ENCODE measurements at places on chromosomes 5 and 9.

DNA sequence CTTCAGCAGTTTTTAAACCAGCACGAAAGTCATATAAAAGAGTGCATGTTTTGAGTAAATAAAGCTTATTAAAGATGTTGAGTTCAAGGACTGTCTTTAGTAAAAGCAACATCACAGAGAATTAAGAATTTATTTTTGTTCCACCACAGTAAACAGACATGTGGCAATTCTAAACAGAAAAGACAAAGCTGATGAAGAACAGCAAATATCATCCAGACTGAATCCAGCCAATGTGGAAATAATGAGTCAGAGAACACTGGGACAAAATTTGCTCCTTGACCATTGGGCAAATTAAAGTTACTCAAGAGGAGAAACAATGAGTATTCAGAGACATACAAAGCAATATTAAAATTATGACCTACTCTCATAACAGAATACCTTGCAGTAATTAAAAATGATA, 28.8 kb downstream of the OR2K2 start:
- no peak for DNase-seq

GRCh38 chr5:149242339-149242738, 29.3 kb upstream of the AFAP1L1 start:
- DNase-seq, result no peak

GRCh38 chr9:123085916-123086315, 52.4 kb downstream of the GPR21 start:
- DNase-seq, result no peak

GRCh38 chr5:160390787-160391696, 8.8 kb downstream of the FAM200C start:
- DNase-seq, result peak; percentile 33

GRCh38 chr5:134426361-134426760, 14.7 kb upstream of the CDKN2AIPNL start:
- peak; percentile 7 for DNase-seq

DNA sequence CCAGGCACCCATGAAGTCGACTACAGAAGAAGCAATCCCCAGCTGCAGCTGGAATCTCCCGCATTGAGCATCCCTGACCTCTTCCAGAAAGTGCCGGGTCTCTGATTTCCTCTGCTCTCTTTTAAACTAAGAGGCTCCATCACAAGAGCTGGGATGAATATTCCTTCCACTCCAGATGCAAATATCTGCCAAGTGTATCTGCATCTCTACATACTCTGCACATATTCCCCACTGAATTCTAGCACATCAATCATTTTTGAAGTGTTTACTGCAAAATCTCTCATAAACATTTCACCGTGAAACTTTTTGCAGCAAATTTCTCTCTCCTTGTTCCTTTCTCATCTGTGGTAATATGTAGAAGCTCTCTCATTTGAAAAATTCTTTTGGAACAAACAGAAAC, 161.5 kb downstream of the GABRB2 start:
- no peak for DNase-seq

DNA sequence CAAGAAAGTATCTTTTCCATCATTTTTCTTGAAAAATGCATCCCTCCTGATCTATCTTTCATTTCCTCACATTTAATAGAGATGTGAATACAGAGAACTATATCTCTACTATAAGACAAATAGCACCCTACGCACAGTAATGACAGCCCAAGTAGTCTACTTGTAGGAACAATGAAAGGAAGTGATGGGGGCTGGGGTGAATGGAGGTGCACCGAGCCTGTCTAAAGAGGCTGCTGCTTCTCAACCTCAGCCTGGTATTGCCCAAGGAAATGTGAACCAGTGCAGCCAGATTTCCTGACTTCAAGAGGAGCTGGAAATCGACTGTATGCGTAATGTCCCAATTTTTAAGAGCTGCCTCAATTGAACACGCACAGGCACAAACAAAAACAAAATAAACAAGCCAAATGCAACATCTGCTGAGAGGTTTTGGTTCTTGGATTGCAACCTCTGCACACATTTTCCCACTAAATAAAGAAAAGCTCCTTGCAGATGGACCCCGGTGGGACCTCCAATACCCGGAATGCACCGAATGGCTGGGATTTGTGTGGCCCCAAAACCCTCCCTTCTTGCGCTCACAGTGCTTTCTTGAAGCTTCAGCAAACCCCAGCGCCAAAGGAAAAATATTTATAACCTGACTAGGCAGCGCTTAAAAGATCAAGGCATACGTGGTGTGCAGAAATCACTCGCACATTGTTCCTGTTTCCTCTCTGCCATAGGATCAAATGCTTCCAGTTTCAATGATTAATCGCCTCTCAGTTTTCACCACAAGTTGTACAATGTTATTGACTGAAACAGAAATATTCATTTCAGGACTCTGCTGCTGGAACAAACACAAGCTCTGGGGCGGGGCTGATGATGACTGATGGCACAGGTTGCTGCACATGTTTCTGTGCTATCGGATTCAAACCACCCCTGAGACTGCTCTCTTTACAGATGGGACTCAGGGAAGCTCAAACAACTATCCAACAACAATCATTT, 68.3 kb downstream of the KCNIP1 start:
- no peak for DNase-seq

DNA sequence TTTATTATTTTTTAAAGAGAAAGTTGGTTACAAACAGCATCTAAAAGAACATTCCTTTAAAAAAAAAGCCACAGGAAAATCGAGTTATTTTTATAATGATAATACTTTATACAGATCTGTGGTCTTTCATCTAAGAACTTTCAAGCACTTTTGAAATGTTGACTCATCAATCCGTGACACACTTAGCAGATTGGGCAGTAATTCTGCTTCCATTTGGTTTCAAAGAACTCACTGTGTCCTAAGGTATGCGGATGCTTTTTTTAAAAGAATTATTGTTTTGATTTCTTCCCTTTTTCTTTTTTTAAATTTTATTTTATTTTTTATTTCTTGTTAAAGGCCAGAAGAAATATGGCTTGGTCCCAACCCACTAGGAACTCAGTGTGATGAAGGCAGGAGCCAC, 147.8 kb downstream of the AOPEP start:
- no peak for DNase-seq

DNA sequence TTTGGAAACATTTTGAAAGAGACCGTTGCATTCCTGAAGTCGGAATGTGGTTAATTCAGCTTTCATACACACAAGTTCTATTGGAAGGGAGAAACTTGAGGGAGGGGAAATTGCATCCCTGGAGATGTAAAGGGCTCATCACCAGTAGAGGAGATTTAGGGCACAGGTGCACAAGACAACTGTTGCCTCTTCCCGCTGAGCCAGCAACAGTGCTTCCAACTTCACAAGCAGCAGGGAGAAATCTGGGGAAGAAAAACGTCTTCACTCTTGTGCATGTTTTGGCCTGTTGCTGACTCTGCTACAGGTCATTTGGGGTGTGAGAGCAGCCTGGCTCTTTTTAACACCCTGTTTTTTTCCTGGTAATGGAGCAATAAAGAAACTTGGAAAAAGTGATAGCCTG, 277.9 kb downstream of the GAS1 start:
- no peak for DNase-seq

GRCh38 chr9:93228453-93228852, 44.5 kb downstream of the WNK2 start:
- no peak for DNase-seq

- DNase-seq, result peak; percentile 34
Measured at GRCh38 chr9:27548055-27548741, 18.6 kb upstream of the MOB3B start.

DNA sequence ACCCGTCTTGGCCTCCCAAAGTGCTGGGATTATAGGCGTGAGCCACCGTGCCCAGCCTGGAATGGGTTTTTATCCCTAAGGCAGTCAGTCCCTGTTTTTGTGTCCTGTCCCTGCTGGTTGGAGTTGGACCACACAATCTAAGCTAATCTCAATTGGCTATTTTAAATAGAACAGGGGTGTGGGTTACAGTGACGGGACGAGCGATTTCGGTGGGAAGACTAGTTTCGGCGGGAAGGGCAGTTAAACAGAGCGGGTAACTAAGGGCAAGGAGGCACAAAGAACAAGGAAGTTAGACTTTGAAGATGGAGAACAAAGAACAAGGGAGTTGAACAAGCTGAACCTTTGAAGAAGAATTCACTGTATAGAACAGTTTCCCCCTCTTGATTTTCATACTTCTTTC, 1.4 kb downstream of the GTF3C5 start:
- no peak for DNase-seq

GRCh38 chr5:155068616-155069100, 55.1 kb downstream of the KIF4B start:
- DNase-seq, result no peak

GRCh38 chr5:32771037-32771436, 59.9 kb downstream of the NPR3 start:
- no peak for DNase-seq

DNA sequence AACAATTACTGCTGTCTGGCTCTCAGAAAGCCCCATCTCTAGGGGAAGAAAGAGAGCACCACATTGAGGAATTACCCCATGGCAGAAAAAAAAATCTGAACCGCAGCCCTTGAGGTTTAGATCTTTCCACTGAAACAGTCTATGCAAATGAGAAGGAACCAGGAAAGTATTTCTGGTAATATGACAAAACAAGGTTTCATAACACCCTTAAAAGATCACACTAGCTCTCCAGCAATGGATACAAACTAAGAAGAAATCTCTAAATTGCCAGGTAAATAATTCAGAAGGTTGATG, 427.1 kb downstream of the PRELID2 start:
- no peak for DNase-seq

- DNase-seq, result no peak
Measured at GRCh38 chr9:18002718-18003438, 424.0 kb downstream of the SH3GL2 start.

GRCh38 chr9:27519466-27520465, 4.3 kb upstream of the IFNK start:
- DNase-seq, result no peak

DNA sequence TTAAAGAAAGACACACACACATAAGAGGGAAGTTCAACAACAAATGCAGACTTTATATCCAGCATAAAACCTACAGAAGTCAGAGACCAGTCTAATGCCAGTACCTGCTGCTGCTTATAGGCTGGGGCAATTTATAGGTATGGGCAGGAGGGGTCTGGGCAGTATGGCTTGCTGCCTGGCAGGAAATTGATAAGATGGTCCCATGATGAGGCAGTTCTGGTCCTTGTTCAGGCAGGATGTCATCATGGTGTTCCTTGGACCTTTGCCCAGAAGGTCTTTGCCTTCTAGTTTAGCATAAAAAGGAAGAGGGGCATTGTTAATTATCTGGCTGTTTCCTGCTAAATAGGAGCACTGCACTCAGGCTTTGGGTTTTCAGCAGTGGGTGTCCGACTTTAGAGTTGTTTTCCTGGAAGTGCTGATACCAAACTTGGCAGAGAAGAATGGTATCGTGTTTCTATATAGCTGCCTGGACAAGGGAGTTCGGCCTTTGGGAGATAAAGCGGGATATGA, 10.4 kb upstream of the PDCD1LG2 start:
- DNase-seq, result no peak

DNA sequence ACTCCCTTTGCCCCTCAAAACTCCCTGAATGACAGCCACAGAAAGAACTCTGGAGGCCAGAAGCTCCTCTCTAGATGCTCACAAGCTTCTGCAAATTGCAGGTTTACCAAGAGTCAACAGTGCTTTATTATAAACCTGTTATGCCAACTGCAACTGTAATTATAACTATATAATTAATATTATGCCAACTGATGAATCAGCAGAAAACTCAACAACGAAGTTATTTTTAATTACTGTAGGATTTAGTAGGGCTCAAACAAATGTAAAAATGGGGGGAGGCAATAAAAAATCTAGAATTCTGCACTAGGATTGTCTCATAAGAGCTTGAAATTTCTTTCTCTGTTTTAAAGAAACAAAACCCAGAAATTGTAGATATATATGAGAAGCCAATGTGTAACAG, 37.0 kb upstream of the OR2K2 start:
- no peak for DNase-seq

DNA sequence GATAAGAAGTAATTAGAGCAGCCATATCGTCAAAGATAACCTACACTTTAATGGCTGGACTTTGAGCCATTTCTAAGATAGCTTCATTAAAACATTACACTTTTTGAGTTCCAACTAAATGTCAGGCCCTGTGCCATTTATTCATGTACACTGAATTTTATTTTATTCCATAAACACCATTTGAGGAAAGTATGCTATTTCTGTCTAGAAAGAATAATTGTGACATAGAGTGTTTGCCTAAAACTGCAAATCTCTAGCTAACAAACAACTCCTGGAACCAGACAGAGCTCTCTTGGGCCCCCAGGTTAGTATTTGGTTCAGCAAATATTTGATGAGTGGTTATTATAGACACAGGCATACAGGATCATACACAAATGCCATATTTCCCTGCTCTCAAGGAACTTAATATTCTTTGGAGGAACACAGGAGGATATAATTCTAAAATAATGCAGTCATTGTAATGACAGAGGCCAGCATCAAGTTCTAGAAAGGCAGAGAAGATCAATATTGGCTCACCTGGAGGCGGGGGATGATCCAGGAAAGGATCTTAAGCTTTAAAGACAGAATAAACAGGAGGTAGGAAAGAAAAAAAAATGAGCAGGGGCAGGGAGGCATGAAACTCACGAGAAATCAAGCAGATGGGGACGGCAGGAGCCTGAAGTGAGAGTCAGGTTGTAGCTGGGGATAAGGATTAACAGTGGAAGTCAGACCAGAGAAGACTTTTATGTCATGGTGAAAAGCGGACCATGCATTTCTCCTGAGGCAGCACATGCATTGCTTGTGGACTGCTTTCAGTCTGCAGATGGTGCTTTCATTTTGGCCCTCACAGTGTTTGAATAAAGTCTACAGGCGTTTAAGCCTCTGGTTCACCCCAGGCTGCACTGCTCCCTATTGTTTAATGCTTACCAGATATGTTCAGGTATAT, 127.7 kb downstream of the GCNT1 start:
- DNase-seq, result peak; percentile 33

DNA sequence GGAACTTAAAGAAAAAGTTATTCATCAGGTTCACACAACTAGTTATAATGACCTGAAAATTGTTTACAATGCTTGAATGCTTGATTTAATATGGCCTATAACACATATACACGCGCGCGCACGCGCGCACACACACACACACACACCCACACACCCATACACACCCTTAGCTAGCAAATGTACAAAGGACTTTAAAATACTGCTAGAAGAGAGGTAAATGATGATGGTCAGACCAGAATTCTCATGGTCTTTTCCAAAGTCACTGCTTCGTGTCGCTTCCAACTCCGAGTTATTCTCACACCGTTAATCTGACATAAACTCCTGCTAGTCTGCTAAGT, 5.9 kb downstream of the LSM11 start:
- DNase-seq, result no peak

GRCh38 chr9:114482593-114482992, 22.7 kb downstream of the WHRN start:
- no peak for DNase-seq

GRCh38 chr9:20490246-20490834, 132.0 kb downstream of the MLLT3 start:
- DNase-seq, result no peak

DNA sequence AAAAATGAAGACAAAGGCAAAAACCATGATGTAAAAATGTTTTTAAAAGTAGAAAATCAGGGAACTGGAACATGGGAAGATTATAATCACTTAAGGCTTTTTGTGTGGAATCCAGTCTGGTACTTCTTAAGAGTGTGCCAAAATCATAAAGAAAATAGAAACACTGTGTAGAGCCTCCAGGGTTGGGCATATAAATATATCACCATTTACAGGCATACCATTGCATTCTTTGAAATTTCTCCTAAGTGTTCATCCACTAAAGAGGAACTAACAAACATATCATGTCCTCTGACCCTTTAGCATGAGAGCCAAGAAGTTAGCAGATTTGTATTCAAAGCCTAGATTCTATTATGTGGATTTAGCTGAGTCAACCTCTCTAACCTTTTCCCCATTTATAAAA, 93.3 kb downstream of the SLF1 start:
- no peak for DNase-seq

- DNase-seq, result no peak
Measured at GRCh38 chr9:17280350-17281012, 145.6 kb downstream of the CNTLN start.
